ENCODE measurements at places on chromosomes 13 and 19.
A peak's percentile ranks its signal among the peaks of the same experiment; 100 is the strongest.

DNA sequence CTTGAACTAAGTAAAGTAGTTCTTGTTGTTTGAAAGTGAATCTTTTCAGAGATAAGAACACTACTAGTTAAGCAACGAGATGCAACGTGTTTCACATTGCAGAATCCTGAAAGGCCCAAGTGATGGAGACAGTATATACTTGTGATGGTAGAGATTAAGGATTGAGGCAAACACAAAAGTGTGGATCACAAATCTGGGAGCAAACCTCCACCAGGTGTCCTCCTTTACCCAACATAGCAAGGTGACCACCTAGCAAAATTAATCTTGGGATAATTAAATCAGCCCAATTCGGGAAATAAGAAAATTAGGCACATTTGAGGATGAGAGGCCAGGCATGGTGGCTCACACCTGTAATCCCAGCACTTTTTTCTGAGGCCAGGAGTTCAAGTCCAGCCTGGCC is 563.9 kb downstream of the DACH1 start:
- no peak for DNase-seq

GRCh38 chr13:20118268-20119140 is 42.3 kb downstream of the GJA3 start:
- peak; percentile 15 for DNase-seq

DNA sequence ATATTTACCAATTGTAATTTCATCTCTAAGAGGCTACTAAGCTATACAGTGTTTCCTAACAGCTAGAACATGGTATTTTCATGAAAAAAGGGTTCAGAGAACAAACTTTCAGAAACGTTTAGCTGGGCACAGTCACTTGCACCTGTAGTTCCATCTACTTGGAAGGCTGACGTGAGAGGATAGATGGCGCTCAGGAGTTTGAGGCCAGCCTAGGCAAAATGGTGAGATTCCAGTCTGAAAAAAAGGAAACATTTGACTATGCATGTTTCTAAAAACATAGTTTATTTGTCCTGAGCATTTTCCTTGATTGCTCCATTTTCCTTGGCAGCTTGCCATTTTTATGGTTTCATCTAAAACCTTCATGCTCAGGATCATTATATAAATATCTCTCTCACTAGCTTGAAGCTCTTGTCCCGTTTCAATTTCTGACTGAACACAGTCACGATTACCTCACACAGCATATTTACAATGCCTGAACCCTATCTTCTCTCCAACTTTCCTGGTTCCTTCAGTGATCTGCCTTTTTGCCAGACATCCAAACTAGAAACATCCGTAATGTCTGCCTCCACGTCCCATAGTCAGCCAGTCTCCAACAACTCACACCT is 200.8 kb downstream of the RGCC start:
- DNase-seq = no peak

- DNase-seq = no peak
Observed at GRCh38 chr13:64925727-64926126, 2304.4 kb downstream of the PCDH9 start.

DNA sequence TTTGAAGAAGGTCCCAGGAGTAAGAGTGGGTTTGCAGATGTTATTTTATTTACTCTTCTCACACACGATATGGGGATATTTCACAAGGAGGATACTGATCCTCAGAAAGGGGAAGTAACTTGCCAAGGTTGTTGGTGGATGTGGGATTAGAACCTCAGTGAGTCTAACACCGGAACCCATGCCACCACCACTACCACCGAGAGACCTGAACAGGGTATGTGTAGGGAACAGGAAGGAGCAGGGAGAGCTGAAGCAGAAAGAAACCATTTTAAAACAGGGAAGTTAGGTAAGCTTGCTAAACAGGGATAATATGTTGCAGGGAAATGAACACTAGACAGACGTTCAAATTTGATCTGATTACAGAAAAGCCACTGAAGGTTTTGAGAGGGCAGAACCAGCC is 11.6 kb upstream of the CEACAM3 start:
- DNase-seq = no peak

- DNase-seq = peak; percentile 34
Observed at GRCh38 chr19:887072-887471, 5.9 kb downstream of the MED16 start.

DNA sequence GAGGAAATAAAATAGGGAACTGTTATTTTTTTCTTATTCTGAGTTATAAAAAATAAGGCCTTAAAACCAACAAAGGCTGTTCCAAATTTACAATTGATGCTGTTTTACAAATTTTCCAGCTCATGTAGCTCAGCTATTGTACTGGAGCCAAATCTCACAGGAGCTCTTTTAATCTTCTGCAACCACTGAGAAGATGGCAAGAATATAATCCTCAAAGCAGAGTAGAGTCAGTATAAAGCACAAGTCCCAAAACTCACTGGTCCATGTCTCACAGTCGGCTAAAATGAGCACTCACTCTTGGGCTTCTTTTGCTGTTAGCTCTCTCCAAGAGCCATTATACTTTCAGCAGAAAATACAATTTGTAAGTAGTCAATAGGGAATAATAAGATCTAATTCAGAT is 1074.4 kb upstream of the PRR20A start:
- DNase-seq = no peak

- DNase-seq = no peak
Observed at GRCh38 chr13:106424805-106425204, 110.7 kb downstream of the EFNB2 start.

DNA sequence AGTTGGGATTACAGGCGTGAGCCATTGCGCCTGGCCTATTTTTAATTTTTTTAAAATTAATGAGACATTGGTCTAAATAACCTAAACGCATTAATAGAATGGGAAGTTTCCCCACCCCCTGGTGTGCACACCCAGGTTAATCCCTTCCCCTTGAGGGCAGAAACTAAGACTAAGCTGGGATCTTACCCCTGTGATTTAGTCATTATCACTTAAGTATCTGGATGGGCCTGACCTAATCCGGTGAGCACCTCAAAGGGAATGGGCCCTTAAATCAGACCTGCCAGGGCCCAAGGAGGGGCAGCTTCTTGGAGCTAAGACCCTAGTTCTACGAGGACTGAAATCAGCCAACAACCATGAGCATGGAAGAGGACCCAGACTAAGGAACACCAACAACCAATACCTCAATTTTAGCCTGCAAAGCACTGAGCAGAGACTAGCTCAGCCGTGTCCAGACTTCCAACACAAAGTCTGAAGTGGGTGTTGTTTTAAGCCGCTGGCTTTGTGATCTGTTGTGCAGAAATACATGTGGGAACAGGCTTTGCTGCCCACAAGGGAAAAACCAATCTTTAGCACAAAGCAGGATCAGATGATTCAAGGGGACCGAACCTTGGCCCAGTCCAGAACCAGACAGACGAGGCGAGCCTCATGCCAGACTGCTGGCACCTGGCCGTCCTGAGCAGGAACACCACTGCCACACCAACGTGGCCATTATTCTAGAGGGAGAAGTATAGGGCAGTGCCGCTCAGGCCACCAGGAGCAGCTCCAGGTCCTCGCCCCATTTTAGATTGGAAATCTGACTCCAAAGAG is 7.1 kb downstream of the UBE2S start:
- no peak for DNase-seq

DNA sequence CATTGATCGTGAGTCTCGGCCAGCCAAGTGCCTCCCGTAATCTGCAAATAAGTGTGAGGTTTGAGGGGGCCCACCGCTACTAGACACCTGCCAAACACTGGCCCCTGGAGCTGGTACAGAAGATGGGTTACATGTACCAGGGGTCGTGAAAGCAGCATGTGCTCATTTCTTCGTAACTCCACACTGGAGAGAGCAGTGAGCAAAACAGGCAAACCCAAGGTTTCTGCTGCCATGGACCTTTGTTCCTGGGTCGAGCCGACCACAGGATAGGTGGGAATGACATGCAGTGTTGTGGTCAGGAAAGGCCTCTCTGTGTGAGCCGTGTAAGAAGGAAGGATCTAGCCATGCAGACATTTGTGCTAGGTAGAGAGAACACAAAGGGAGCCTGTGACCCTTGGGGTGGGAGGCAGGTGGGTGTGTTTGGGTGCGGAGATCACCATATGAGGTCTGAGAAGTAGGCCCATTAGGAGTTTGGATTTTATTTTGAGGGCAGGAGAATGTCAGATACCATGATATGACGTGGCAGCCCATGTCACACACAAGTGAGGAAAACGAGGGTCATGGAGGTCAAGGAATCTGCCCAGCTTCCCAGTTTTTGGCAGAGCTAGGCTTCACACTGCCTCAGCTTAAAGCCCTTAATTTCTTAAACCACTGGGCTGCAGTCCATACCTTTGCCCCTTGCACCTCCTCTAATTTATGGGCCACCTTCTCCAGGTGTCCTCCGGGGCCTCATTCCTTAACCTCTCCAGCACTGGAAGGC is 919 bp downstream of the GTF3A start:
- DNase-seq = peak; percentile 54

DNA sequence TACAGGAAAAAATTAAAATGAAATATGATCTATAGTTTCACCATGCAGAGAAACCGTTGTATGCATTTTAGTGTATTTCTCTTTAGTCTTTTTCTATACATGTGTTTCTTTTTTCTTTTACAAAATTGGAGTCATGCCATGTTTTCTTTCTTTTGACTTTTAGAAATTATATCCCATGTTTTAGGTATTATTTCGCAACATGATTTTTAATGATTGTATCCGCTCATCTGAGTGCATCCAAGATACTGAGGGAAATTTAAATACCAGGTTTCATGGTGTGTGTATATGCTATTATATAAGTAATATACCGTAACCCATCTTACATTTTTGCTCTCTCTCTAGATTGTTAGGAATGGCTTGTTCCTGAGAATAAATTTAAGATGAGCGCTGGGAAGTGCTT is 82.3 kb downstream of the GPR12 start:
- DNase-seq = no peak
